Caudate nucleus (tissue), 63 donors: ENCODE measurements at places on chromosomes 3 and 15.

DNA sequence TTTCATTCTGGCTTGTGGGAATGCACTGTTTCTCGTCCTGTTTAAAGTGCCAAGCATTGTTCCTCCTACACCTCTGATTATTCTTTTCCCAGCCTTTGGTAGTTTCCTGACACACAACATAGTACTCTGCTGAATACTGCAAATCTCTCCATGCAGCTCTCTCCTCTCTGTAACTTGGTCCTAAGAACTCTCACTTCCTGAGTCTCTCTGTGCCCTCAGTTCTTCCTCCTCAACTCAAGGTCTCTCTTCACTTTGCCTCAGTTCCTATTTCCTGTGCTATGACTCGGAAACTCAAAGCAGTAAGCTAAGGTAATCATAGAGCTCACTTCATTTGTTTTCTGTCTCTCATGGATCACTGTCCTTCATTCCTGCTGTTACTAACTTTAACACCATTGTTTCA lies 113.4 kb downstream of the ZNF280D start:
- no peak for DNase-seq

DNA sequence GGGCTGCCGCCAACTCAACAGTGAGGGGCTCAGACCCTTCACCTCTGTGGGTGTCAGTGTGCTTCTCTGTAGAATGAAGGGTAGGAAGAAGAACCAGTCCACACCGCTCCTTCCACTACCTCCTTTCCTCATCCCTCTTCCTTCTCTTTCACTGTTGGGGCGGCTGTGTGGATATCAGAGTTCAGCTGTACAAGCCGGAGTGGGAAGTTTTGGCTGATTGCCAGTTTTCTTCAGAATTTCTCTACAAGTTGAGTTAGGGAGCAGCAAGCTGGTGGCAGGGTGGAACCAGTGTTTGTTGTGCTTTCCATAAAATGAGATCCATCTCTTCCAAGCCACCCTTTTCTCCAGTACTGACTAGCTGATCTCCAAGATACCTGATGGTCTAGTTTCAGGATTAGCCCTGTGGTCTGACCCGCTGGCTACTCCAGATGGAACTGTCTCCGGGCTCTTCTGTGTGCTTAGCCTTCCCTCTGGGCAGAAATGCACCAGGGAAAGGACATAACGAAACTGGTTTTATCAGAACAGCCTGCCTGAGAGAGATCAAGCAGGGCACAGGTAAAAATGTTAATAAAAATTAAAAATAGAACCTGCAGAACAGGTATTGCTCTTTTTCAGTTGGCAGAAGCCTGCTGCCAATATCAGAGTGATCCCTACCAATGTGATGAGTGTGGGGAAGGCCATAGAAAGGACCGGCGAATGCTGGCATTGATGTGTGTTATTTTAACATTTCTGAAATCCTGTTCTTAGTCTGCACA lies 169.9 kb upstream of the TSC22D2 start:
- no peak for DNase-seq

- no peak for DNase-seq
Observed at GRCh38 chr3:98577178-98577895, 16.1 kb downstream of the CPOX start.

- no peak for DNase-seq
Observed at GRCh38 chr3:143276592-143276991, 157.0 kb downstream of the CHST2 start.

- no peak for DNase-seq
Observed at GRCh38 chr3:129747136-129747535, 140.7 kb upstream of the PLXND1 start.

GRCh38 chr15:71248386-71248785 lies 133.1 kb downstream of the THSD4 start:
- no peak for DNase-seq
